ENCODE measurements at places on chromosomes 2 and 18. TPM values are rescaled to one million over a fixed set of nuclear protein-coding genes. Genes with fewer than 3 reads are reported as not detected.

GRCh38 chr2:45745231-45745630 is 93.8 kb downstream of the PRKCE start:
- DNase-seq: no peak

- no peak for DNase-seq
Observed at GRCh38 chr2:177992992-177993391, 79.6 kb downstream of the PDE11A start.

- no peak for DNase-seq
Observed at GRCh38 chr18:58858591-58859468, 5.8 kb upstream of the ZNF532 start.

DNA sequence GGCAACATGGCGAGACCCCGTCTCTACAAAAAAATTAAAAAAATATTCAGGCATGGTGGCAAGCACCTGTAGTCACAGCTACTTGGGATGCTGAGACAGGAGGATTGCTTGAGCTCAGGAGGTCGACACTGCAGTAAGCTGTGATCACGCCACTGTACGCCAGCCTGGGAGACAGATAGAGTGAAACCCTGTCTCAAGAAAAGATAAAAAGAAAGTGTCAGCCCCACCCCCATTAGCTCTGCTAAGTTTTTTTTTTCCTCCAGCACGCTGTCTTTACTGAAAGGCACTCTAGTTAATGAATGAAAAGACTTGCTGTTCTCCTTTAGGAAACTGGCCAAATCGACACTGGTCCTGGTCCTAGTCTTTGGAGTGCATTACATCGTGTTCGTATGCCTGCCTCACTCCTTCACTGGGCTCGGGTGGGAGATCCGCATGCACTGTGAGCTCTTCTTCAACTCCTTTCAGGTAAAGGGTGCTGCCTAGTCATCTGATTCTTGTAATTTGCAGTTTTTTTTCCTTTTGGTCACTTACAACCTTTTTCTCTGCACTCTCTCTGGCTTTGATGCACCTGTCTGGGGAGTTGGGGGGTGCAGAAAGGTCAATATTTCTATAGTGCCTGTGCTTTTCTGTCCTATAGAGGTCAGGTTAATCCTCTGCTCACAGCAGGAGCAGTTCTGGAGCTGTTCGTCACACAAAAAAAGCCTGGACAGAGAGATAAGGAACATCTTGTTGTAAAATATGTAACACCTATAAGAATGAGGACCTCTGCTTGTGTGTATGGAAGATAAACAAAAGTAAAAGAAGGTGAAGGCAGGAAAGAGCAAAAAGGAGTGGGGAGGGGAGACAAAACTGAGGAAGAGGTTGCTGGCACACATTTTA is 82.3 kb downstream of the PTH2R start:
- no peak for DNase-seq

DNA sequence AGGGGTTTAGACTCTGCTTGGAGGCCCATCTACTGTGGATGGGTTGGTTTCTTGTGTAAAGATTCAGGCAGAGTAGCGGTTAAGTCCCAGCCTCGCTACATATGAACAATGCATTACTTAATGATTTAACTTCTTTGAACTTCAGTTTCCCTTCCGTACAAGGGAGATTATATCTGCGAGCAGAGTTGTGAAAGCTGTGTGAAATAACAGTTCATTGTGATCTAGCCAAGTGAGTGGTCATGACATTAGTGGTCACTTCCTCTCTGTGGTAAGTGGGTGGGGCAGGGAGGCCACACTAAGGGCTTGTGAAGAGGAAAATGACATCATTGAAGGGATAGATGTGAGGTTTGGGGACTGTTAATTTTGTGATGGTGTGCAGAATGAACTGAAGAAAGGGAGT is 14.1 kb upstream of the MEX3C start:
- DNase-seq: peak; percentile 52

Gene MARCO
- total RNA-seq: 15.0 TPM

Gene ERFE
- total RNA-seq: not detected

Gene C2orf80
- not detected for total RNA-seq

Gene GCG
- total RNA-seq: not detected

Gene SGPP2
- 15.3 TPM for total RNA-seq

All from Right ventricle myocardium superior (tissue), 1 donor.